EH (cell line): ENCODE measurements at places on chromosomes 2 and 18.

DNA sequence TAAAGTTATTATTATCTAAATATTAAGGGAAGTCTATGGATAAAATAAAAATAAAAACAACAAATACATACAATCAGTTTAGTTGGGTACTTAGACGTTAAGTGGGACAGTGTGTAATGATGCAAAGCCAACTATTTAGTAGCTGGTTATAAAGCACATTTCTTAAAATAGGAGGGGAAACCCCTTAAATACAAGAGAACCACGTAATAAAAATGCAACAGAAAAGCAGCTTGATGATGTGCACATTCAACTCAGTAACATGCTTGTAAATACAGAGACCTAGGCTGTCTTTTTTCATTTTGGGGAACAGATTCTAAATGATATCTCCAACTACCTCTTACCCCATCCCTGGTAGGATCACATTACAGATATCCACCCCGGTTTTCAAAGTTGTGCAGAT, 134.3 kb upstream of the AQP4 start:
- no peak for DNase-seq

DNA sequence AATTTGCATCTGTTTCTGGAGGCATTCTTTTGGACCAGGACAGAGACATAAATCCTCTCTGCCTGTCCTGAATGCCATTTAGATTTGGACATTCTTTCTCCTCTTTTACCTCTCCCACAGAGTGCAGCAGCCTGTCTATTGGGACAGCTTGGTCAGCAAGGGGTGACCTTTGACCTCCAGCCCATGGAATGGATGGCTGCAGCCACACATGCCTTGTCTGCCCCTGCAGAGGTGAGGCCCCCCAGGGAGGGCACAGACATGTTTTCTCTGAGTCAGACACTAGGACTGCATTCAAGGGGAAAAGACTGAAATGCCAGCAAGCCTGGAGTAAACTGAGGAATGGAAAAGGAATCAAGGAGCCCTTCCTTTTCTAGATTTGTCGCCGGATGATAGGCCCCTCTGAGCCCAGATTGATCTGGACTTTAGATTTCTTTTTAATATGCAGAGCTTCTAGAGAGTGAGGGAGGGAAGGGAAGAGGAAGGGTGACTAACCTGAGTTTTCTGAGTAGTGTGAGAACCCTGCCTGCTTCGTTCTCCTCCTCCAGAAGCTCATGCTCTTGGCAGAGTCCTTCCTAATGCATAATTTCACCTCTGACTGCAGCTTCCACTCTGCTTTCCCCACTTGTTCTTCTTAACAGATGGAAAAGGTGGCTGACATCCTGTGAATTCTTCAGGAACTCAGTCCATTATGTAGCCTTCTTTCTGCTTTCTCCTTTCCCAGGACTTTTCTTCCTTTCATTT, 16.1 kb upstream of the TTLL4 start:
- DNase-seq = peak; percentile 51

GRCh38 chr18:64019922-64020756, 50.3 kb downstream of the SERPINB8 start:
- DNase-seq = peak; percentile 17

DNA sequence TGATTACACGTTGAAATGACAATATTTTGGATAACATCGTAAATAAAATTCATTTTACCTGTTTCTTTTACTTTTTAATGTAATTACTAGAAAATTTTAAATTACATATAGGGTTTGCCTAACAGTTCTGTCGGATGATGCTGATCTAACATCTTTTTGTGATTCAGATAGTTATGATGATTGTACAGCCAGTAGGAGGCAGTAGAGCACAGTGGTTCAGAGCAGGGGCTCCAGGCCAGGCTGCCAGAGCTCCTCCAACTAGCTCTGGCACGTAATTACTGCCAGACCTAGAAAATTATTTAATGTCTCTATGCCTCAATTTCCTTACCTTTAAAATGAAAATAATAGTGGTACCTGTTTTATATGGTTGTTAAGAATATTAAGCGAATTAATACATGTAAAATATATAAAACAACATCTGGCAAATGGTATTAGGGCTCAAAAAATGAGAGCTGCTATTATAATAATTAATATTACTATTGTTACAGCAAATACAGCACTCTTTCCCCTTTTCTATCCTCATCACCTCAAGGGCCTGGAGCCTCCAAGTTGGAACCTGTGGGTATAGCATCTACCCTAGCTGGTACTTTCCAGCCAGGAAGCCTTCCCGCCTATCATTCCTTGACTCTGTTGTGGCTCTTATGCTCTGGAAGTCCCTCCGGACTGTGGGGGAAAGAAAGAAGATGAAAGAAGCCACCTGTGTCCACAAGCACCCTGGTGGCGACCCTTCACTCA, 47.7 kb upstream of the PLA2R1 start:
- peak; percentile 85 for DNase-seq

DNA sequence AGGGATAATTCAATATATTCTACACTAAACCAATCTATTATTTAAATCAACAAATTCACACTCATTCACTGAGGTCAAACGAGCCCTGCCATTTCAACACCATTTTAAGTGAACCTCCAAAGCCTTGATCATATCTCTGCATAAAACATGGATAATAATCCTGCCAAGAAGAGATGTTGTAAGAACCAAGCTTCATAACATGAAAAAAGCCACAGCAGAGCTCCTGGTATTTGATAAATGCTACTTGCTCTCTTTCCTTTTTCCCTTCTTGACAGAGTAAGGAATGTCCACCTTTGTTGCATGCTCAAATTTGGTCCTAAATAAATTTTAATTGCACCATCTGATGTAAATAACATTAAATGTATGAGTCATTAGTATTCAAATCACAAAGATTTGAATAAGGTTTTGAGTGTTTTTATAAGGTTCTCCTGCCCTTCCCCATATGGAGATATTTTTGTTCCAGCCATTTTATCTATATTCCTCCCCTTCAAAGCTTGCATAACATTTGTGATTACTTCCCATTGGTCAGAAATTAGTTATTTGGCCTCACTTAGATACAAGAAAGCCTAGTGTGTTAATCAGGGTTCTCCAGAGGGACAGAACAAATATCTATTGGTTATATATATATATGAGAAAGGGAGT, 318.8 kb downstream of the RND3 start:
- peak; percentile 53 for DNase-seq

GRCh38 chr2:143960177-143960576, 559.7 kb downstream of the ZEB2 start:
- DNase-seq = no peak
